ENCODE measurements at places on chromosomes 4 and X.

GRCh38 chr4:186878203-186878776 lies 154.6 kb upstream of the FAT1 start:
- no peak for DNase-seq

DNA sequence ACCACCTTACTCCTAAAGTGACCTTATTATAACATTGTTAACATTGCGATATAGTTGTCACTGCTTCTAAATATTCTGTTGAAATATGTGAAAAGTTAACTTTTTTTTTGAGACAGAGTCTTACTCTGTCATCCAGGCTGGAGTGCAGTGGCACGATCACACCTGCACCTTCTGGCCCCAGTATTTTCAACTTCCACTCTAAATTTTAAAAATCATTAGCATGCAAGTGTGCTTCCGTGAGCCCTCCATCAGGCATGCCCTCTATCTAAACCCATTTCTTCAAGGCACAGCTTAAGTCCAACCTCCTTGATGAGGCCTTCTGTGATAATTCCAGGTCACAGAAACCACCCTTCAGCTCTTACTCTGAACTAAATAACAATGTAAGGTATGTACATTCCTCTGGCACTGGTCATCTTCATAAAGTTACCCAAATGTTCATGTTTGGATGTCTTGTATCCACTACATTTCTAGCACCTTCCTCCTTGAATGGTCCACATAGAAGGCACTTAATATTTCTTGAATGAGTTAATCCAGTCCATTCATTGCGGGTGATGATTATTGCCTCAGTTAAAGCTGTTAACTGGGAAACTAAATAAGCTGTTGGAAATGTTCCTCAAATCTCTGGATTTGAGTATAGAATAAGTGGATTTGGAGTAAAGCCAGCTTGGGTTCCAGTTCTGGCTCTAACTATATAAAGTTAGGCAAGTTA lies 38.6 kb upstream of the TMEM131L start:
- no peak for DNase-seq

DNA sequence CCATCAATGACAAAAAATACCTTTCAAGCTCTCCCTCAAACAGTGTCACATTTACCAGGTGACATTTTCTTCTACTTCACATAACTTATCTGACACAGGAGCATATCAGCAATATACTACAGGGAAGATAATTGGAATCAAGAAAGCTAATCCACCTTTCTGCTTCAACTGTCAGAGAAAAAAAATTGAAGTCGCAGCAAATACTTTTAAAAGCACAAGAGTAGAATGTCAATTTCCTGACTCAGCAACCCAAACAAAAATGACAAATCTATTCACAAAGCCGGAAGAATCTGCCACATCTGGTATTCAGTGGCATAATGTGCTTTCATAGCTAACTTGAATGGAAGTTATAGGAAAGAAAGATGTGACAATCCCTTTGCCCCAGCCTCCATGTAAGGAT lies 36.7 kb downstream of the AGA start:
- DNase-seq: no peak

- DNase-seq: no peak
Observed at GRCh38 chr4:74654230-74654681, 140.1 kb downstream of the BTC start.

- DNase-seq: no peak
Observed at GRCh38 chr4:1040344-1041146, 29.1 kb downstream of the FGFRL1 start.

DNA sequence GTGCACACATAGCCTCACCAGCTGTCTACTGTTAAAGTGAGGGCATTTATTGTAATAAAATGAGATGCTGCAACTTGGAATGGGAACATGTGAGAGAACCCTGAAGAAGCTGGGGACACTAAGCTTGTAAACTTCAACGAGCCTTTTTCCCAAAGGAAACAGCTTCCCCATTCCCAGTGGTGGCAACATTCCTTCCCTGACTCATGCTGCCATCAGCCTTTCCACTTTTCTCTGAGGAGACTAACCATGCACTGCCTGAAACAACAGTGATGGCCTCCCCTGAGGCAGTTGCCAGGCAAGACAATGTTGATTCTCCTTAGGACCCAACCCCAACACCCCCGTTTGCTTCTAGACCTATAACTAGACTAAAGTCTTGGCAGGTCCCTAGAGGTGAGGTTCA lies 928.3 kb downstream of the GLUD2 start:
- no peak for DNase-seq

DNA sequence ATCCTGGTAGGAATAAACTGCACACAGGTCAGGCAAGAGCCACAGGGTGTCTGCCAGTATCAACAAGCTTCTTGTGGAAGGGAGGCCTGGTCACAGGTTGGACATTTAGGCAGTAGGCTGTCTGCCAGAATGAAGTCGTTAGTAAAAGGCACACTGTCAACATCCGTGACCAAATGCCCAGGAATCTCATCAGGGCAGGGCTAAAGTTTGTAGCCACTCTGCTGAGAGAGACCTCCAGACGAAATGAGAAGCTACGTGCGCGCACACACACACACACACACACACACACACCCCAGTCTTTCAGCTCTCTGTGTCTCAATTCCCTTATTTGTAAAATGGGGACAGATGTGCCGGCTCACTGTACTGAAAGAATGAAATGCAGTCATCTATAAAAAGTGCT lies 408.7 kb upstream of the ZFP42 start:
- DNase-seq: no peak

- DNase-seq: no peak
Observed at GRCh38 chr4:122099896-122100295, 52.2 kb upstream of the BLTP1 start.

DNA sequence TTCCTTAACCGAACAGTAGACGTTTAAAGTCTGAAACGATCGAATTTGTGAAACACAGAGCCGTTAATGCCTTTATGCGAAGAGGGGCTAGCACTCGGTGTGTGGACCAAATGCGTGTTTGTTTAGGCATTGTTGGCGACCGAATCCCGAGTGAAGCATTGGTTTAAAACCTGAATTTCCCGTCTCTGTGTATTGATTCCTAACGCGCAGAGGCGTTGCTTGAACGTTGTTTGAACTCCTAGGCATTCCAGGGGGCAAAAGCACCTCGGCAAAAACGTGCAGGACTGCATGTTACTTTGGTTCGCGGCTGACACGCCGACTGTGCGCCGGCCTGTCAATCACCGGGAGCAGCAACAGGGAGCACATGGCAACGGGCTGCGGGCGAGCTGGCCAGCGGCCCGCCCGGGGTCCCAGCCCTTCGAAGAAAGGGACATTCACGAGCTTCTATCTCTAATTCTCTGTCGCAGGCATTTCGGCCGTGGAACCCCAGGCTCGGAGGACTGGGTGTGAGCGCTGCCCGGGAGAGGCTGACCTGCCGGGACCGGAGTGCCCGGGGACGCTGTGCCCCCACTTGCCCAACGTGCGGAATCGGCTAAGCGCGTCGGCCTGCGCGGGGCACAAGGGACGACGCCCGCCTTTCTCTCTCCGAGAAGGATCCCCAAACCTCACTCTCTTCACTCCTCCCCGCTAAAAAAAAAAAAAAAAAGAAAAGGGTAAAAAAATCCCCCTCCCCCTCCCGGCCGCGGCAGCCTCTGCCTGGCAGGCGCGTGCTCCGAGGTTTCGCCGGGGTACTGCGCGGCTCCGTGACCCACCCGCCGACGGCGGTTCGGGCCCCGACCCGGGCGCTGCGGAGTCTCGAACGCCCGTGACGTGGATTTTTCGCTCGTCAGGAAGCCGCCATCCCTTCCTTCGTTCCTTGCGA lies 810 bp downstream of the SPRY1 start:
- DNase-seq: peak; percentile 16

DNA sequence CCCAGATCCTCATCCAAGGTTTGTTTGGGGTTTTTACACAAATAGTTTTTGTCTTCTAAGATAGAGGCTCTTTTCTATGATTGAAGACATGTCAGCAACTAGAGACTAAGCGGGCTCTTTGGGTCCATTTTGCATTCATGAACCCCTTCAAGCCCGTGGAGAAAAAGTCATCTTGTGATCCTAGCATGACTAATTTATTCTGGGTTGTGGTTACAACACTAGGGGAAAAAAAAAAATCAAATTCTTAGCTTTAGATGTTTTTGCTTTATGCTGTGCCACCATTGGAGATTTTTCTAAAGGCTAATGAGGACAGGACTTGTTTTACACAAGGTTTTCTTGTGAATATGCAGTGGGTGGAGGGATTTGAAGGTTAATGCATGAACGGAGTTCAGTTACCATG lies 440.0 kb downstream of the PCDH7 start:
- no peak for DNase-seq

DNA sequence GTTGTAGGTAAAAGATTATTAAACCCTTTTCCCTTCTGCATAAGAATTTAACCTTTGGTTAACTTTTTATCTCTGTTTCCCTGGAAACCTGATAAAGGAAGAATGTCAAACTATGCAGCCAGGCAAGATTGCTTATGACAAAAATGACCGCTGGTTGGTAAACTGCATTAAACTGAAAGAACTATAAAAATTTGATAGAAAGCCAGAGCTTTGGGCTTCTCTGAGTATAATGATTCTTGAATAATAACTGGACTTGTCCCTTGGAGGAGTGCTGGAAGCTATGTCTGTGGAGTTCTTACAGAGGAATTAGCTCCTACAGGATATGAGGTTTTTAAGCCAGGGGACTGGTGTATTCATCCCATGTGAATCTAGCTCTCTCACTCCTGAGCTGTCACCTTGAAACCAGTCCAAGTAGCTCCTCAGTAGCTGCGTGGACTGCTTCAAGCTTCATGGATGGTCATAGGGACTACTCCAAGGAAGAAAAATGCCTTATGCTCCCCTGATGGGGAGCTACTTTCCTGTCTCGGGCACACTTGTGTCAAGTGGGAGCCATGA lies 52.0 kb downstream of the RASL11B start:
- no peak for DNase-seq

GRCh38 chrX:12419591-12419990 lies 281.3 kb downstream of the FRMPD4 start:
- DNase-seq: no peak

GRCh38 chr4:129583868-129584267 lies 487.9 kb downstream of the C4orf33 start:
- no peak for DNase-seq

DNA sequence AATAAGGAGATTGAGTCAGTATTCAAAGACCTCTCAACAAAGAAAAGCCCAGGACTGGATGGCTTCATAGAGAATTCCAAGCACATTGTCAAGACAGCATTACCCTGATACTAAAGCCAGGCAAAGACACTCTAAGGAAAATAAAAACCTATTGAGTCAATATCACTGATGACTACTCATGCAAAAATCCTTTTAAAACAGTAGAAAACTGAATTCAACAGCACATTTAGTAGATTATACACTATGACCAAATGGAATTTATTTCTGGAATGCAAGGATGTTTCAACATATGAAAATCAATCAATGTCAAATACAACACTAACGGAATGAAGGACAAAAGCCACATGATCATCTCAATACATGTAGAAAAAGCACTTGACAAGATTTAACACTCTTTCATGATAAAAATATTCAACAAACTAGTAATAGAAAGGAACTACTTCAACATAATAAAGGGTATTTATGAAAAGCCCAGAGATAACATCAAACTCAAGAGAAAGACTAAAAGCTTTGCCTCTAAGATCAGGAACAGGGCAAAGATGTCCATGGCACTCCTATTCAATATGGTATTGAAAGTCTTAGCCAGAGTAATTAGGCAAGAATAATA lies 633.3 kb downstream of the ANKRD50 start:
- DNase-seq: no peak

DNA sequence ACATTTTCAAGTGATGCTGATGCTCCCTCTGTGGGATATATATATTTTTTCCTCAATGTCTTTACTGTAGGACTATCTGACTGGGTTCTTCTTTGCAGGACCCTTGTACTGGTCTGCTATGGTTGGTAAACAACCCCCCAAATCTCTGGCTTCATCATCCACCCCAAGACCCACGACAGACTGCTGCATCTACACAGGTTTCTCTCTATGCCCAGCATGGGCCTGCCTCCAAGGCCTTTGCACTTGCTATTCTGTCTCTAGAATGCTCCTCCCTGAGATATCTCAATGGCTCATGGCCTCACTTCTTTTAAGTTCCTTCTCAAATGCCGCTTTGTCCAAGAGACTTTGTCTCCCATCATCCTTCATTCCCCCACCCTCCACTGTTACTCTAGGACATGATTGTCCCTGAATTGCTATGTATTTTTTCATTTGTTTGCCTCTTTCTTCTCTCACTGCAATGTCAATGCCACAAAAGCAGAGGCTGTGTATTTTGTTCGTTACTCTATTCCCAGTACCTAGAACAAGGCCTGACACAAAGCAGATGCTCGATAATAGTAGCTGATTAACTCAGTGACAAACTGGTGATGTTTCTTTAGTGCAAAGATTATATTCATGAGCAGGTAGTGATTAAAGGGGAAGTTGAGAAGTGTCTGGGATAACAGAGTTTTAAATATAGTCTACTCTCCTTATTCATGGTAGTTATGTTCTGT lies 6.6 kb downstream of the EVC start:
- no peak for DNase-seq

GRCh38 chr4:148076964-148077363 lies 345.1 kb downstream of the ARHGAP10 start:
- no peak for DNase-seq
